Kidney capillary endothelial cell (primary cell): ENCODE measurements at places on chromosomes 16 and 17.

DNA sequence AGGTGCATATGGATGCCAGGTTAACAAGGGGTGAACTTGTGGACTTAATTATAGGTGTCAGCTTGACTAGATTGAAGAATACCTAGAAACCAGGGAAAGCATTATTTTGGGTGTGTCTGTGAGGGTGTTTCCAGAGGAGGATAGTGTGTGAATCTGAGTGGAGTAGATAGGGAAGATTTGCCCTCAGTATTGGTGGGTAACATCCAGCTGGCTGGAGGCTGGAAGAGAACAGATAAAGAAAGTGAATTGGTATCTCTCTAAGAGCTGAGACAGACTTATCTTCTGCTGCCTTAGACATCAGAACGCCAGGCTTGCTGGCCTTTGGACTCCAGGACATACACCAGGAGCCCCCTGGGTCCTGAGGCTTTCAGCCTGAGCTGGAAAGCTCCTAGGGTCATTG lies 75.2 kb downstream of the CDRT15 start:
- no peak for DNase-seq

DNA sequence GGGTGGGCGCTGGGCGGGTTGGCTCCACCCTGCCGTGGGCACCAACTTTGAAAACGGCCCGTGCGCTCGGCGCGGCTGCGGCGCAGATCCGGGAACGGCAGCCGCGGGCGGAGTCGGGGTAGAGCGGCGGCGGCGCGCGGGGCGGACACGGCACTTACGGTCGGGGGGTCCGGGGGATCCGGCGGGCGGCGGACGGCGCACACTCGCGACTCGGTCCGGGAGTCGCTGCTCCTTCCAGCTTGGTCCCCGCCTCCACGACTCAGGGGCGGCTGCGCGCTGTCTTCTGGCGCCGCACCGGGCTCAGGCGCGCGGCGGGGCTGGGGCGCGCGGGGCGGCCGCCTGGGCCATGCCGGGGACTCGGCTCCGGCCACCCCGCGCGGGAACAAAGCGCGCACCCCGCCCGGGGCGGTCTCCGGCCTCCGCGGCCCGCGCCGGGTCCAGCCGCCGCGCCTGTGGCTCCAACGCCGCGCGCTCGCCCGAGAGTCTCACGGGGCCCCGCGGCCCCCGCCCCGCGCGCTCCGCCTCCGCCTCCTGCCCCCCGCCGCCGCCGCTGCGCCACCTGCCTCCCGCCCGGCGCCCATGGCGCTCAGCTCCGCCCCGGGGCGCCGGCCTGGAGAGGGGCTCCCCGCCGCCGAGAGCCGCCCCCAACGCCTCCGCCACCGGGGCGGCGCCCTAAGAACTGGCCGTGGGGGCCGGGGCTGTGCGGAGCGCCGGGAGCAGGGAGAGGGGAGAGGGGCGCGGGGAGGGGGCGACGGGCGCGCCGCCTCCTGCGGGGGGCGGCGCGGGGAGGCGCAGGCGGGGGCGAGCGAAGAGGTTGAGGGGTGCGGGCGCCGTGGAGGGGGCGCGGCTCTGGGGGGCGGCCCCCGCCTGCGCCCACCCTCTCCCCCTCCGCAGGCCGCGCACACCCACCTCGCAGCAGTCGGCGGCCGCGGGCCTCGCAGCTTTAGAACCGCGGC lies 35.9 kb downstream of the CBFA2T3 start:
- DNase-seq: no peak

DNA sequence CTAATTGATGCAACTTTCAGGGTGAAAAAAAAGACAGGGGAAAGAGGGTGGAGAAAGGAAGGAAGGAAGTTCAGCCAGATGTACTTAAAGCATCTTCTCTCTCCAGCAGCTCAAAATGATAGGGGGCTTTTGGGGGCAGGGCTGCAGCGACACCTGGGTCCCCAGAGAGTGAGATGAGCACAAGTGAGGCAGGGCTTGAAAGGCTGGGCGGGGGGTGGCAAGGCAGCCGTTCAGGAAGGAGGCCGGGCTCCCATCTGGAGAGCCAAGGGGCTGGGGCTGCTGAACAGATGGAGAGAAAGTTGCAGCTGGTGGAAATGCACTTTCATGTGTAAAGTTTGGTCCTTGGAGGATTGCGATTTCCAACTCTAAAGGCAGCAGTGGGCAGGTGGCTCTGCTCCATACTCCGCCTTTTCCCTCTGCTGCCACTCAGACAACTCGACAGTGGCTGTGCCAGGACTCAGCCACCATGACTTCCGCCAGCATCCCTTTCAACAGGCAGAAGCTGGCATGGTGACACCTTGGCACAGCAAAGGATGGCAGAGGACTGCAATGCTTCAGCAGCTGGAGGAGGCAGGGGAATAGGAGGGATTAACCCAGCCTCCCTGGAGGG lies 7.7 kb downstream of the SLC35B1 start:
- no peak for DNase-seq

- no peak for DNase-seq
Measured at GRCh38 chr17:68592009-68592408, 9.2 kb downstream of the FAM20A start.

GRCh38 chr17:8892338-8892690 lies 24.8 kb upstream of the PIK3R6 start:
- no peak for DNase-seq

DNA sequence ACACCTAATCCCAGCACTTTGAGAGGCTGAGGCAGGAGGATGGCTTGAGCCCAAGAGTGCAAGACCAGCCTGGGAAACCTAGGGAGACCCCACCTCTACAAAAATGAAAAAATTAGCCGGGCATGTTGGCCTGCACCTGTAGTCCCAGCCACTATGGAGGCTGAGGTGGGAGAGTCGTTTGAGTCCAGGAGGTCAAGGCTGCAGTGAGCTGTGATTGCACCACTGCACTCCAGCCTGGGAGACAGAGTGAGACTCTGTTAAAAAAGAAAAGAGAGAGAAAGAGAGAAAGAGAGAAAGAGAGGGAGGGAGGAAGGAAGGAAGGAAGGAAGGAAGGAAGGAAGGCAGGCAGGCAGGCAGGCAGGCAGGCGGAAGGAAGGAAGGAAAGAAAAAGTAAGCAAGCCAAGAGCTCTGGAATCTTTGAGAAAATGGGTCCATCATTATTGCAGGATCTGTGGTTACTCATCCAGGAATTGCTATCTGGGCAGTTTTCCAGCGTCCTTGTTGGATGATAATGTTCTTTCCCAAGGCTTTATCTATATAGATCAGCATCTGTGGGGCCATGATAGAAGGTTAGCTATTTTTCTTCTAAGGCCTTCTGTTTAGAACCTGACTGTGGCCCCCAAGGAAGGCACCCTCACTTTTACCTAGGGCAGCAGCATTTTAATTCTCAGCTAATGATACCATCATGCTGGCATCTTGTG lies 533.2 kb upstream of the CDH5 start:
- no peak for DNase-seq

DNA sequence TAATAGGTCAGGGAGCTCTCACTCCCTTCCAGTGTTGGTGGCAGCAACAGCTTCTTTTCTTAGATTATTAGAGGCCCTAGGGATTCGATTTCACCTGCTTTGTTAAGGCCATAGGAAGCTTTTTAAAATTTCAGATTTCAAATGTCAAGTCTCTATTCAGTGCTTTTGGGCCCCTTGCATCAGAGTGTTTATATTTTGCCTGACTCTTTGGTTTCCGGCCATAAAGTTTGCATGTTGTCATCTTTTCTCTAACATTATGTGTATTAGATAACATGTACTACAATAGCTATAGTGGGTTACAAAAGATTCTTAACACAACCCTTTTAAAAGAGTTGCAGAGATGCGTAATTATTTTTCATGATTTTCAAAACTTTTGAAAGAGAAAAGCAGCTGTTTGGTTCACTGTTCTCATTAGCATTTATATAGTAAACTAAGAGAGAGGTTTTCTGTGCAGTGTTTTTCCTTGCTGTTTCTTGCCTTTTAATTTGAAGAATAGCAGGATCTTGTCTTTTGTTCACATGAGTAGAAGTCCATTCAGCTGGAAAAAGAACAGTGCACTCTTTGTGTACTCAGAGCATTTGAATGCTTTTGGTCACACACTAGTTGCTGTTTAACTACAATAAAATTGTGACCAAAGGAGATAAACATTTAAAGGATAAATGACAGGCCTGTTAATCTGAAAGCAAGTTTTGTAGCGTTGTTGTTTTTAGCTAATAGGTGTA lies 52.5 kb downstream of the FTO start:
- no peak for DNase-seq

- no peak for DNase-seq
Measured at GRCh38 chr17:28970879-28971278, 19.6 kb upstream of the PHF12 start.

- no peak for DNase-seq
Measured at GRCh38 chr17:70375406-70375805, 206.1 kb downstream of the KCNJ2 start.

DNA sequence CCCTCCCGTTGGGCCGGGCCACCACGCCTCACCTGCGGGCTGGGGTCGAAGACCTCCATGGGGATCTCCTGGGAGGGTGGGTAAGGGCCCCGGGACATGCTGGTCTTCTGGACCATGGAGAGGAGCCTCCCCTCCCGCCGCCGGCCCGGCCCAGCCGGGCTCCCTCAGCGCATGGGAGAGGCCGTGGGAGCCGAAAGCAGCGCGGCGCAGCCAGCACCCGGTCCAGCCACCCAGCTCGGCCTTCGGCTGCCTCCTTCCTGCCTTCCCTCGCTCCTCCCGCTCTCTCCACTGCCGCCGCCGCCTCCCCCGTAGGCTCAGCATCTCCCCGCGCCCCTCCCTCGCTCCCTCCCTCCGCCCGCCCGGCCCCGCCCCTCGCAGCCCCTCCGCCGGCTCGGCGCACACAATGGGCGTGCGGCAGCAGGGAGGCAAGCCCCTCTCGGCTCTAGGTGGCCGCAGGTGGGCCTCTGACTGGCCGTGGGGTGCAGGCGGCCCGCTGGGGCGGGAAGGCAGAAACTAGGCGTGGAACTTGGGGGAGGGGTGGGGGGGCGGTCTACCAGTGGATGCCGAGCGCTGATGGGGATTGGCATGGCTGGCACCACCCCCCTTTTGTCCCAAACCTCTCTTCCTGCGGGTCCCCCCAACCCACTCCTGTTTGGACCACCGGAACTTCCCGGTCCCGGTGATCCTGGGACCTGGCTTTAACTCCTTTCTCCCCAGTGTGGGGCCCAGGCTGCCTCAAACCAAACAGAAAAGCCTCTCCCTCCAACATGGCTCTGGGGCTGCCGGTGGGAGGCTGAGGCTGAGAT lies at the start of gene CACNB1:
TSS of gene CACNB1 (minus strand) at position 290 of the 806 bp plus-strand sequence. CDS start at position 116, 174 bp downstream.
- peak; percentile 25 for DNase-seq

GRCh38 chr16:11256661-11257130 lies 692 bp upstream of the SOCS1 start:
- peak; percentile 32 for DNase-seq

DNA sequence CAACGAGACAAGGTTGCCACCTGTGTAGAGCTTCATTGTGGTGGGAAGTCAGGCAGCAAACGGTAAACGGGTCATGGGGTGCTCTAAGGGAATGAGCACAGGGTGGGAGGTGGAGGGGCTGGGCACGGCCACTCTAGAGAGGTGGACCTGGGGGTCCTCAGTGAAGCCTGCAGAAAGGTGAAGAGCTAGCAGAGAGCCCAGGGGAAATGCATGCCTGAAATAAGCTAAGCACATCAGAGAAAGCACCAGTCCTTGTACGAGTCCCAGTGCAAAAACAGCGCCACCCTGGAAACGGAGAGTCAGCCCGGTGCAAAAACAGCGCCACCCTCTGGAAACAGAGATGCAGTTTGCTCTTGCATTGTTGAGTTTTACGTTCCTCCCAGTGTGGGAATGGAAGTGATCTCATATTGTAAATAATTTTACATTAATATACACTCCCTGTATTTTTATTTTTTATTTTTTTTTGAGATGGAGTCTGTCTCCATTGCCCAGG lies 65.0 kb downstream of the TBC1D16 start:
- peak; percentile 33 for DNase-seq

GRCh38 chr17:76384987-76385891 lies 830 bp downstream of the SPHK1 start:
- peak; percentile 81 for DNase-seq

GRCh38 chr17:81958633-81959342 lies 2.2 kb downstream of the NOTUM start:
- no peak for DNase-seq

DNA sequence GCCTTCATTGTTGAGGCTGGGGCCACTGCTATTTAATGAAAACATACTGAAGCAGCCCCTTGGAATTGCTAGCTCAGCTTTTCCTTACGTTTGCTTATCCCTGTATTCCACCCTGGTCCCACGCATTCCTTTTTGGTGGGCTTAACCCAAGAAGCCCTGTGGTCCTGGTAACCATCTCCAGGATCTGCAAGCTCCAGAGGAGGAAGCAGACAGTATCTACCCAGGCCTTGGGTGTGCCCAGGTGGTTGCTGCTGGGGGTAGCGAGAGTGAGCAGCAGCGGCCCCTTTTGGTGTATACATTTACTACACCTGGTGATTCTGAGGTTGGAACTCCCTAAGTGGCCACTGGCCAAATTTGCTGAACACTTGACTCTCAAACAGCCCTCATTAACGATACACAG lies 97.7 kb downstream of the CBLN1 start:
- peak; percentile 39 for DNase-seq

DNA sequence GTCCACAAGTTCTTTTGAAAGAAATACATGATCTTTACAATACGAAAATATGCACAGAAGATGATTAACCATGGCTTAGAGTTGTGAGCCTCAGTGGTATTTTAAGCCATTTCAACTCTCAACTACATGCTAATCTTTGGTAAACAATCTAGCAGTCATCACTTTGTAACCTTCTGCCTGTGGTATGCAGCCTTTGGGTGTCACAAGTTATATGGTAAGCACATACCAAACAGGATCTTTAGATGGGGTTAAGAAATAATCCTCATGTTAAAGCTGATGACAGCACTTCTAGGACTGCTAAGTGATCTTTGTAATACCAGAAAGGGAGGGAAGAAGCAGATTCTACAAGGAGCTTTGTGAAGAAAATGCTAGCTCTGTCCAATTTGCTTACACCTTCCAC lies 74.3 kb downstream of the CA4 start:
- no peak for DNase-seq

DNA sequence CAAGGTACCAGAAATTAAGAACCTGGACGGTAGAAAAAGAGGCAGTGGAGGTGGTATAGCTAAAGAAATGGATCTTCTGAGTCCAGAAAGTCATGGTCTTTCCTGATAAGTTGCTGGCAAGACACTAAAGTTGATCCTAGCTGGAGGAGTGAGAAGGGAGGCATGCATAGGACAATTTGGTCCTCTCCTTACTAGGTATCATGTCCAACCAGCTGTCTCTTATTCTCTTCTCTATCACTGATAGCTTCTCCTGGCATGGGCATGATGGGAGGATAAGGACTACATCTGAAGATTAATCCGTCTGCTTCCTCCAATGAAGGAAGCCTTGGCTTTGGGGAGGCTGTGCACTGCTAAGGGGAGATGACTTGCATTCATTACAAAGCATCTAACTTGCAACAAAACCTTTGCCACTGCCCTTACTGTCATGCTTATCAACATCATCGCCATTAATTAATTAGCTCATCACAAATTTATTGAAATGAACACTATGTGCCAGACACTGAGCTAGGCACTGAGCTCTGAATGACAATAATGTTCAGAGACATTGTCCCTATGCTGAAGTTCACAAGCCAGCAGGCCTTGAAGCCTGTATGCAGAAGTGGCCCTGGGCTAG lies 3.1 kb upstream of the FAM117A start:
- DNase-seq: no peak

- DNase-seq: no peak
Measured at GRCh38 chr17:39663688-39664580, 1.2 kb upstream of the TCAP start.
